ENCODE measurements at places on chromosomes 1 and 21.

- no peak for DNase-seq
These were observed 3.2 kb downstream of the PPP1R12B start for GRCh38 chr1:202351725-202352124.

DNA sequence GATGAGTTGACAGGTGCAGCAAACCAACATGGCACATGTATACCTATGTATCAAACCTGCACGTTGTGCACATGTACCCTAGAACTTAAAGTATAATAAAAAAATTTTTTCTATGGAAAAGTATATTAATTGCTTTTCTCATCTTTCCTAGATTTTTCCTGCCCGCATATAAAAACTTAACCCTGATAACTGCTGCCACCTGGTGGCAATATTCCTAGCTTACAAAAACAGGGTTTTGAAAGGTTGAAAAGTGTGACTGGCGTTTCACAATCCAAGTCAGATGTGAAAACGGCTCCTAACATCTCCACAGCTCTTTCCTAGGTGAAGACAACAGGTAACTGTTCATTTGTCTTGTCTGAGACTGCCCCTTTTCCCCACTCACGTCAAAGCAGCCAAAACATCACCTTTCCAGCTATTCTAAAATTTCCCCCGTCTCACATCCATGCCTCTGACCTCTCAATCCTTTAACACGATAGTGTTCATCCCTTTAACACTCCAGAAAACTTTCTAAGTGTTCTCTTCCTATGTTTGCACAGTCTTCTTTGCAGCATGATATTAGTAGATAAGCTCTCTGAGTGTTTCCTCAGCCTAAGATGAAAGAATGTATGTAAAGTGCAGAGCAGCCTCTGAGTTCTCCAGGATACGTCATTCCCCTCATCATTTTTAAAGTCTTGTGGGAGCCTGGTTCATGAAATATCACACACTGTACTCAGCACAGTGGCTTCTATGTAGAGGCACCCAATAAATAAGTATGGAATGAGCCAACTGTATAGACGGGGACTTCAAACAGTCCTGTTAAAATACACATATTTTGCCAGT, 27.5 kb downstream of the OVGP1 start:
- no peak for DNase-seq

- no peak for DNase-seq
These were observed 23.5 kb upstream of the NPL start for GRCh38 chr1:182766050-182766449.

GRCh38 chr21:17441370-17441769, 71.5 kb upstream of the CXADR start:
- peak; percentile 51 for DNase-seq

- DNase-seq: no peak
These were observed 43.9 kb downstream of the NAV1 start for GRCh38 chr1:201582705-201583442.

- no peak for DNase-seq
These were observed 8.4 kb downstream of the SNX27 start for GRCh38 chr1:151620286-151620685.

- DNase-seq: peak; percentile 61
These were observed 11.1 kb downstream of the PTP4A2 start for GRCh38 chr1:31926853-31927660.

DNA sequence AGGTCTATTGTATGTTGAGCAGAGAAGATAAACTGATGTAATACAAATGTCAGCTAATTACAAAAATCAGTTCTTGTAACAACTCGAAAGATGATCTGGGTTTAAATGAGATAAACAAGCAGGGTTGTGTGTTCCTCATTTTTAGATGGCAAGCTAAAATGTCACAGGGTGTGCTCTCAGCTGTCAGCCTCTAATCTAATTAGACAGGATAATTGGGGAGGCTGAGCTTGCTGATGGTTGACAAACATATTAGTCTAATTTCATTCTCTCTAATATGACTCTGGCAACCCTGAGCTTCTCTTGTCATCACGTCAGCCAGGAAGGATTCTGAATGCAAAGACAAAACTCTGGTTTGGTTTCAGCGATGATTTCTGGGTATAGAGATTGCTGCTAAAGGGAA, 335.3 kb upstream of the KAZN start:
- DNase-seq: no peak

DNA sequence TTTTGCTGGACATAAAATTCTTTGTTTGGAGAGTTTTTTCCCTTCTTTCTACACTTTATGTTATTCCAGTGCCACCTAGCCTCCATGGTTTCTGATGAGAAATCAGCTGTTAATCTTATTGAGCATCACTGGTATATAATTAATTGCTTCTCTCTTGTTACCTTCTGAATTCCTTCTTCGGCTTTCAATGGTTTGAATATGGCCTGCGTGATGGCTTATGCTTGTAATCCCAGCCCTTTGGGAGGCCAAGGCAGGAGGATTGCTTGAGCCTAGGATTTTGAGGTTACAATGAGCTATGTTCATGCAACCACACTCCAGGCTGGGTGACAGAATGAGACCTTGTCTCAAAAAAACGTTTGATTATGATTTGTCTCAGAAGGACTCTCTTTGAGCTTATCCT, 13.0 kb upstream of the CNIH4 start:
- DNase-seq: no peak

GRCh38 chr1:35210321-35211119, 17.6 kb upstream of the SFPQ start:
- no peak for DNase-seq

Measured in DMS153 (cell line).